Right atrium auricular region (tissue), 2 donors: ENCODE measurements at places on chromosomes 4 and X.
A peak's percentile ranks its signal among the peaks of the same experiment; 100 is the strongest.

DNA sequence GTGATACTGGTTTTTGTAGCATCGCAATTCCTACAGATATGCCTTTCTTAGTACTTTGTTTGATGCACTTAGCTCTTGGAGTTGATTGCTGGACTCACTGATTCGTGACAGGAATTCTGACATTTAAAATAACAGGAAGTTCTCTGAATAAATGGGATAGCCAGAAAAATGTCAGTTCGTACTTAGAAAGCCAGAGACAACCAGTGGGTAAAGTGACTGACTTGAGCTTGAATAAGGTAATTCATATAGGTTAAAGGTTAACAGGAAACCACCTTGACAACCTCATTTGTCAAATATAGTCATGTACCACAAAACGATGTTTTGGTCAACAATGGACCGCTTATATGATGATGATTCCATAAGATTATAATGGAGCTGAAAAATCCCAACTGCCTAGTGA is 181.4 kb downstream of the RPA4 start:
- H3K27me3 ChIP-seq: no peaks in the 10 kb centered on the region
- no peak overlapping the region for H3K27ac ChIP-seq
- no peaks in the 10 kb centered on the region for H3K36me3 ChIP-seq
- DNase-seq: no peak
- H3K4me3 ChIP-seq: no peak overlapping the region
- H3K4me1 ChIP-seq: no peaks in the 10 kb centered on the region

DNA sequence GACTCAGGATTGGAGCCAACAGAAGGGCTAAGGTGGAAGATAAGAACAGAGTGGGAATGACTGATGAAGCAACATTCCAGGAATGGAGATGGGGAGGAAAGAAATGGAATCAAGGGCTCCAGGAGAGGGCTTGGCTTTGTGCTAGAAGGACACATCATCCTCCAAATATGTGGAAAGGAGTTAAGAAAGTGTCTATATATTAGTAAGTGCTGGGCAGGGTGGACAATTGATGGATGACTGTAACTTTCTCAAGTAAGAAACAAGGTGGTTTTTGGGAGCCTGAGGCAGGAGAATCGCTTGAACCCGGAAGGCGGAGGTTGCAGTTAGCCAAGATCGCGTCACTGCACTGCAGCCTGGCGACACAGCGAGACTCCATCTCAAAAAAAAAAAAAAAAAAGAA is 71.6 kb upstream of the NFKB1 start:
- H3K4me3 ChIP-seq: no peak overlapping the region
- H3K4me1 ChIP-seq: no peaks in the 10 kb centered on the region
- no peaks in the 10 kb centered on the region for H3K27me3 ChIP-seq

DNA sequence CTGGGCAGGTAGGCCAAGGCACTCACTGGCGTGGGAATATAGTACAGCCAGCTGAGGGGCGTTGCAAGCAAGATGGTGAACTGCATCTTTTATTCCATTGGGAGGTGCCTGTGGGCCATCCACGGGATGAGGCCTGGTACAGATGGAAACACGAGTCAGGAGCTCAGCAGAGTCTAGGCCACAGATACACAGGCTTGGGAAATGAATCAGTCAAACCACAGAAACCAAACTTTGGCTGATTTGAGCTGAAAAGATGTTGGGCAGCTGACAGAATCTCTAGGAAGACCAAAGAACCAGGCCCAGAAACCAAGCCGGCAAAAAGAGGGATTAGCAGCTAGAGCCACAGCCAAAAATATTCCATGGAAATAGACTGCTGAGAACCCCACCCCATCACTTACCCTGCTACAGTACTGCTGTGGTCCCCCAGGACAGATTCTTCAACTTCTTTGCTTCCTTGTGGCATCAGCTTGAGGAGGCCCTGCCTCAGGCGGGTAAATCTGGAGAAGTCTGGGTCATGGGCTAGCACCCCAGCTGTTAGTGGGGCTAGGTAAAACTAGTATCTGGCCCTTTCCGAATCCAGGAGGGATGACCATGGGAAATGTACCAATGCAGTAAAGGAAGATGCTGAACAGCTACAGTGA is 75.4 kb downstream of the TMEM131L start:
- H3K4me1 ChIP-seq: no peaks in the 10 kb centered on the region
- no peak overlapping the region for H3K27ac ChIP-seq
- no peak for DNase-seq
- H3K27me3 ChIP-seq: no peaks in the 10 kb centered on the region

DNA sequence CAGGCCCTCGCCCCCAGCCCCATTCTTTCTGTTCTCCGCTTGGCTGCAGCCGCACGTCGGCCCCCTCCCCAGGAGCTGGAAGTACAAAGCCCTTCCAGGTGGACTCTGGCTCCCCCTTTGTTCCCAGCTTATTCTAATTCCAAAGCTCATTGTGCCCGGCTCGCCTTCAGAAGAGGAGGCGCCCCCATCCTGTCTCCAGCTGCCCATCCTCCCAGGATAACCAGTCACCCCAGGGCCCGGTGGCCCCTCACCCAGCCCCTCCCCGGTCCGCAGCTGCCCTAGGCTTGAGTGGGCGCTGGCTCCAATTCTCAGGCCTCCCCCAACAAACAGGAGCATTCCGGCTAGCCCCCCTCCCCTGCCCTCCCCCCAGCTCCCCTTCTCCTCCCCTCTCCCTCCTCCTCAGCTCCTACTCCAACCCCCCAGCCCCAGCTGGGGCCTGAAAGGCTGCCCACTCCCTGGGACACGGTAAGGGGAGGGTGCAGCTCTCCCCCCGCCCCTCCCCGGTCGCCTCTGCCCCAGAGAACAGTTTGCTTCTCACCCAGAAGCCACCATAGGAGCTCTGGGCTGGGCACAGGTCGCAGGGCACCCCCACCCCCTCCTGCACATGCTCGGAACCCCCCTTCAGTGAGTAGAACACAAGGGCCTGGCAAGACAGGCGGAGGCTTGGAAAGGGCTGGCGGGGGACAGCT is 3.1 kb upstream of the SLC6A8 start:
- no peaks in the 10 kb centered on the region for H3K27me3 ChIP-seq
- no peak for DNase-seq
- H3K36me3 ChIP-seq: no peaks in the 10 kb centered on the region
- no peak overlapping the region for H3K4me3 ChIP-seq
- no peaks in the 10 kb centered on the region for H3K4me1 ChIP-seq

DNA sequence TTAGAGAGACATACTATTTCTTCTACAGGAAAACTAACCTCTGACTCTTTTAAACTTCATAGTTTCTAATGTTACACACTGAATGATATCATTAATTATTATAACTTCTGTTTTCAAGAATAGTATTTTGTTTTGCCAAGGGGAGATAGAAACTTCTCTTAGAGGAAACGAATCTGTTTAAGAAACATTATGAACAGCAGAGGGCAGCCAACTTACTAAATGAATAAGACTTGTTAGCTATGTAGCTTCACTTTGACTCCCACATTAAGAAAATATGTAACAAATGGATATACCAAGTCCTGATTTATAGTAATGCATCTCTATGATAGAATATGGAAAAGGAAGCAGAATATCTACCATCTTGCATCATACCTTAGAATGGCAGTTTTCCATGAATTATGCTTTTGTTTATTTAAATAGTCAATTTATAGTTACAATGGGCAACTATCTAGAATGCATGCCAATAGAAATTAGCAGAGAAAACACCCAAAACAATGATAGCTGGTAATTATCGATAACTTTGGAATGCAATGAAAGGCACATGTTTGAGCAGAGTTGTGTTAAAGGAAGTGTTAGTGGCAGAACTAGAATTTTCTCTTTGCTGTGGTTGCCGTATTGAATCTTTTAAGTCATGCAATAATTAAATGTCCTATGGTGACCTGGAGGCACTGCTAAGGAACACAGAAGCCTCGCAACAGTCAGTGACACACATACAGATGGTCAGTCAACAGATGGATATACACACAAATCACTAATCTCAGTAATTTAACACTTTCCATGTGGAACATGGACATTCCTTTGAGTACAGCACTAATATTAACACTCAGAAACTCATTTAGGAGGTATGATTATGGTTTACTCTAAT is 105.7 kb upstream of the PDLIM3 start:
- no peak overlapping the region for H3K4me3 ChIP-seq
- no peaks in the 10 kb centered on the region for H3K4me1 ChIP-seq
- H3K27me3 ChIP-seq: no peaks in the 10 kb centered on the region
- H3K36me3 ChIP-seq: peaks cover 48% of the 10 kb centered on the region
- no peak overlapping the region for H3K27ac ChIP-seq

DNA sequence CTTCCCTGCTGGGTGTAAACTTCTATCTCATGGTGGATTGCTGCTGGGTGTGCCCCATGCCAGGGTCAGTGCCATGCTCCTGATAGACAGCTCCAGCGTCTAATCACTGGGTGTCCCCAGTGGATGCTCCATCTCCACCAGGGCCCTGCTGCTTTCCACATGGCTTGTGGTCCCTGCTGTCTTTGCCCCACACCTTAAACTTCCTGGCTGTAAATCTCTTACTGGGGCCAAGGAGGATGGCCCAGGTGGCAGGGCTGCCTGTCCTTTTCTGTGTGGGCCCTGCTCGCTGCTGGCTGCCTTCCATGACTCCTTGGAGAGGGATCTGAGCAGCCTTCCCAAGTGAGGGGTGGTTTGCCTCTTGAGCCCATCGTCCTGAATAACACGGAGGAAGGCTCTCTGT is 51.8 kb downstream of the RGS12 start:
- H3K4me3 ChIP-seq: no peak overlapping the region
- H3K36me3 ChIP-seq: no peaks in the 10 kb centered on the region
- DNase-seq: peak; percentile 47
- H3K27ac ChIP-seq: no peak overlapping the region

GRCh38 chr4:173486714-173487392 is 43.2 kb downstream of the HAND2 start:
- no peaks in the 10 kb centered on the region for H3K4me1 ChIP-seq
- no peak overlapping the region for H3K4me3 ChIP-seq
- no peaks in the 10 kb centered on the region for H3K36me3 ChIP-seq
- peak overlapping the region; percentile 35 for H3K27ac ChIP-seq
- DNase-seq: no peak

GRCh38 chr4:68288393-68288740 is 42.9 kb upstream of the TMPRSS11B start:
- H3K4me1 ChIP-seq: no peaks in the 10 kb centered on the region
- H3K27ac ChIP-seq: no peak overlapping the region
- H3K36me3 ChIP-seq: no peaks in the 10 kb centered on the region
- H3K27me3 ChIP-seq: no peaks in the 10 kb centered on the region

DNA sequence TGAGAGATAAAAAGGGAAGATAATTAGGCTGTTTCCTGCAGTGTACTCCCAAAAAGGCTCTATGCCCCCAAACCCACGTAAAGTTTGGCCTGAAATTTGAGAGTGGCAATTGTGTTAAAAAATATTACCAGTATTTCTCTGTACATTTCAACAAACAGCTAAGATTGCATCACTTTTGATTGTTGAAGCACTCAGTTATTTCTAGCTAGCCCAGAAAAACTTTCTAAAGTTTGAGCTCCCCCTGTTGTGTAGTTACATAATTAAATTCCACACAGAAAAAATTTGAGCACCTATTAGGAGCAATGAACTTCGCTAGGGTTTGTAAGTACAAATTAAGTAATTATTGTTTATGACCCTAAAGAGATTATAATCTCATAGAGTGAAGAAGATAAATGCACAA is 109.4 kb downstream of the DLG3 start:
- H3K27ac ChIP-seq: no peak overlapping the region
- no peaks in the 10 kb centered on the region for H3K36me3 ChIP-seq
- H3K4me3 ChIP-seq: no peak overlapping the region
- no peaks in the 10 kb centered on the region for H3K27me3 ChIP-seq

DNA sequence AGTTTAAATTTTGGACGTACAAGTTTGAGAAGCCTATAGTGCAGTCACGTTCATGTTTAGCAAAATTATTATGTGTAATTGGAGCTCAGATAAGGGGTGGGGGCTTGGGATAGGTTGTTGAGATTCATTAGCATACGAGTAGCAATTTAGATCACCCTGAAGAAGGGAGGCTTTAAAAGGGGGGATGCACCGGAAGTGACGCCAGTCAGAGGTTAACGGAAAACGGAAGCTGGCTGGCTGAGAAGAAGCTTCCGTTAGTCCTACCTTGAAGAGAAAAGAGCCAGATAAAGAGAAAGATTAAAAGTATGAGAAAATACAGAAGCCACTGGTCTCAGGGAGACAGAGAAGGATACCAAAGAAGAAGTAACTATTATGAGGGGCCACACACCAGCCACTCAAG is 1.1 kb upstream of the NXT2 start:
- no peaks in the 10 kb centered on the region for H3K36me3 ChIP-seq
- H3K27ac ChIP-seq: no peak overlapping the region
- no peak overlapping the region for H3K4me3 ChIP-seq
- no peaks in the 10 kb centered on the region for H3K27me3 ChIP-seq
- DNase-seq: no peak

DNA sequence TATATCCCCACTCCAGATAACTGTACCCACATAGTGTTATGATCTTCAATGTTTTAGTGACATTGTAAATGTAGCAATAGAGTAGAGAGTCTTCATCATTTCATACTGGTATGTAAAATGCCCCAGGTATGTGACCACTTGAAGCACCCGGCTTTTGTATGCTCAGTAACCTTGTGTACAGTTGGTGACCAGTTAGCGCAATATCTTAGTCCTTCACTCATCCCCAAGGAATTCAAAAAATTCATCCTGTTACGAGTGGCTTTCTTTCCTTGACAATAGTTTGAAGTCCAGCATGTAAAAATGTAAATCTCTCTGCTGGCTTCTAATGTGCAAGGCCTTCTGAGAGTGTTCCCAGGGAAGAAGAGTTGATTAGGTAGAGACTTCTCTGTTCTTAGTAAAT is 145.6 kb downstream of the ARX start:
- no peak overlapping the region for H3K4me3 ChIP-seq
- no peak overlapping the region for H3K27ac ChIP-seq
- no peaks in the 10 kb centered on the region for H3K27me3 ChIP-seq
- no peaks in the 10 kb centered on the region for H3K36me3 ChIP-seq
- no peak for DNase-seq
- H3K4me1 ChIP-seq: no peaks in the 10 kb centered on the region

- H3K36me3 ChIP-seq: no peaks in the 10 kb centered on the region
- H3K27ac ChIP-seq: peak overlapping the region; percentile 2
- peaks cover 2% of the 10 kb centered on the region for H3K4me1 ChIP-seq
- no peak overlapping the region for H3K4me3 ChIP-seq
These were observed 50.2 kb downstream of the ANKRD17 start for GRCh38 chr4:73208376-73208775.

DNA sequence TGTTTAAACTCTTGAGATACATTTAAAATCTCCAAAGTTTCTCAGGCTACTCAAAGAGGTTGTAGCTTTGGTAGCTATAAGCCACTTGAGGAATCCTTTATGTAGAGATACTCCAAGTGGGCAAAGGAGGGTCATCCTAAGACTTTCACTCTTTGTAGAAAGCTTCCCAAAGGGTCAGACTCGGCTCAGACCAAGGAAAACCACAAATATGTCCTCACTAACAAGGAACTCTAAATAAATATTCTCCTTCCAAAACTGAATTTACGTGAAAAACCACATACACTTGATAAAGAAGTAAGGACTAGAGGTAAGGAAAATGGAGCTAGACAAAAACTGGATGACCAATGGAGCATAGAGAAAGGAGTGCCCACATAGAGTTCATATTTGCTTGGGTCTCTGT is 41.7 kb upstream of the DDX60 start:
- no peak for DNase-seq
- H3K27ac ChIP-seq: no peak overlapping the region
- H3K4me3 ChIP-seq: no peak overlapping the region
- no peaks in the 10 kb centered on the region for H3K27me3 ChIP-seq

- DNase-seq: no peak
- no peak overlapping the region for H3K27ac ChIP-seq
- no peaks in the 10 kb centered on the region for H3K4me1 ChIP-seq
- no peaks in the 10 kb centered on the region for H3K27me3 ChIP-seq
These were observed 161.4 kb upstream of the GIMD1 start for GRCh38 chr4:106530024-106530361.
